ENCODE measurements at places on chromosomes 13 and 19. TPM values are rescaled to one million over a fixed set of nuclear protein-coding genes. Genes with fewer than 3 reads are reported as not detected.

Gene ZNF112
- 3.8 TPM for total RNA-seq

Gene NKPD1
- total RNA-seq, result 60.4 TPM

GRCh38 chr19:14063105-14063504, 1.2 kb upstream of the PALM3 start:
- H3K27ac ChIP-seq, result no peak overlapping the region
- H3K36me3 ChIP-seq, result no peaks in the 10 kb centered on the region
- DNase-seq, result no peak
- H3K4me3 ChIP-seq, result no peak overlapping the region

DNA sequence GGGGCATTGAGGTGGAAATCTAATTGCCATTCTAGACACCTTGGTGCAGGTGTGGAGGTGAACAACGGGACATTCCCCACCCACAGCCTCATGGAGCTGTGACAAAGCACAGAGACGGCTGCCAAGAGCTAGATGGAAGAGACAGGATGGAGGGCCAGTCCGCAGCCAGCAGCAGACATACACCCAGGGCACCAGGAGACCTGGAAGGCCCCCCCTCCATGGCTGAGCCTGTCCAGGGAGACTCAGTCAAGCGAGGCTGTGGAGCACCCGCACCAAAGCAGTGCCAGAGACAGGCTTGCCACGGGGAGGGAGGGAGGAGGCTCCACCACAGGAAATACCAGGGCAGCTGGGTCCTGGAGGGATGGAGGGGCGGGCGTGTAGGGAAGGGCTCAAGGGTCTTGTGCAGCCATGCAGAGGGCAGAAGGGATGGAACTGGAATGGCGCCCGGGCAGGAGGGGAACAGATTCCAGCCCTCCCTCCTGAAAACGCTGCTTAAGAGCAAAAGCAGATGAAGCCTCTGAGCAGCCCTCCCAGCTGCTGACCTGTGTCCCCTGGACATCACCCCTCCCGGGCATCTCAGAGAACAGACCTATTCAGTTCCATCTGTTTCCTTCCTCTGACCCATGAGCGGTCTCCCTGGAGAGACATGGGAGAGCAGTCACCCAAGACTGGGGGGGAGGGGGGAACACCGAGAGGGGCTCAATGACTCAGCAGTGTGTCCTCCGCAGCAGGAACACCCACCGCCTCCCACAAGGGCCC, 14.4 kb downstream of the EPS15L1 start:
- peaks cover 47% of the 10 kb centered on the region for H3K4me1 ChIP-seq
- H3K4me3 ChIP-seq, result no peak overlapping the region
- H3K36me3 ChIP-seq, result no peaks in the 10 kb centered on the region

- H3K27ac ChIP-seq, result no peak overlapping the region
- no peak overlapping the region for H3K4me3 ChIP-seq
- H3K4me1 ChIP-seq, result no peaks in the 10 kb centered on the region
- DNase-seq, result no peak
- H3K27me3 ChIP-seq, result no peaks in the 10 kb centered on the region
Measured at GRCh38 chr13:84569366-84569765, 687.1 kb upstream of the SLITRK1 start.

GRCh38 chr19:16217716-16218451, 20.2 kb downstream of the AP1M1 start:
- peaks cover 66% of the 10 kb centered on the region for H3K36me3 ChIP-seq
- DNase-seq, result no peak
- H3K4me3 ChIP-seq, result no peak overlapping the region
- peaks cover 4% of the 10 kb centered on the region for H3K4me1 ChIP-seq
- no peaks in the 10 kb centered on the region for H3K27me3 ChIP-seq
- no peak overlapping the region for H3K27ac ChIP-seq

Measured in suprapubic skin (tissue), 4 donors.